ENCODE measurements at places on chromosomes 12 and 14.

- no peak for DNase-seq
These were observed 42.8 kb downstream of the SLC8B1 start for GRCh38 chr12:113292091-113292490.

DNA sequence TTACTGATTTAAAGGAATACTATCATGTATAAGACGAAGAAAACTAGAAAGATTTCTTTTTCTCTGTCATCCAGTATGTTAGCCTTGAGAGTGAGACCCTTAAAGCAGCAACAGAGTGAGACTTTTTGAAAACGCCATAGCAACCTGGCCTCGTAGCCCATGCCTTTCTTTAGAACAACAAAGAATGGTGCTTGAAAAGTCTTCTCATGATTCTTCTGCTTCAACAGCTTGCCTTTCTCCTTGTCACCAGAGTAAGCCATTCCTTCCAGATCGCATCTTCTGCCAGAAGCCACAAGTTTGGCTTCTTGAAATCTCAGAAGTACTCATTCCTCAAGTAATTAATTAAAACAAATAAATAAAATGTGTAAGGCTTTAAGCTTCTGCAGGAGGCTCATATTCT, 109.3 kb downstream of the PDE3A start:
- no peak for DNase-seq

DNA sequence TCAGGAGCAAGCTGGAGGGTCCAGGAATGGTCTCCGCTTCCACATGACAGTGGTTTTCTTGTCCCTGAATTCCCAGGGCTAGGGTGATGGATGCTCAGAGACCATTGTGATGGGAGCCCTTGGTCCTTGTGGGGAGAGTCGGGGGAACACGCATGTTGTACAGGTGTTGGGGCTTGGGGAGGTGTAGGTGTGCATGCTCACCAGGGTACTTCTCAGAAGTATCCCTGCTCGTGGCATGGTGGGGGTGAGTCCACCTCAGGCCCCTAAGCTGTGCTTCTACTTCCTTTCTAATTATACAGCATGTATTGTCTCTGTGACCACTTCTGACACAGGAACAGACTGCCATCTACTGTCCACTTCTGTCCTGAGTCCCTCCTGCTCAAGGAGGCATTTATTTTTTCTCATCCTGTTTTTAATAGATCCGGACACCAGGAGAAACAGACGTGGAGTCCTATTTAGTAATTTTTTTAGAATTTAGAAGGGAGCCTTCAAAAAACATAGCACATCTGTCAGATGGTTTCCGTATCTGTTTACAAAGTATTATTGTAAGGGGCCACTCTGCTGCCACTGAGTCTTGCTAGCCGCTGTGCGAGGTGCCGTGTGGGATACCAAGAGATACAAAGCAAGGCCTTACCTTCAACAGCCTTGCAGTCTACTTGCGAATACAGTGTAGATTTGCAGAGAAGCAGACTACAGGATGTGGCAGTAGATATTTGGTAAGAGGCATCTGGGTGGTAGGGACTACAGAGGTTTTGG, 10.5 kb downstream of the NTF3 start:
- DNase-seq: no peak

- DNase-seq: no peak
These were observed 7.4 kb upstream of the GCH1 start for GRCh38 chr14:54909817-54910558.

GRCh38 chr14:32757568-32757967, 181.1 kb upstream of the NPAS3 start:
- DNase-seq: no peak

GRCh38 chr12:31117203-31118011, 43.7 kb downstream of the DDX11 start:
- DNase-seq: no peak

DNA sequence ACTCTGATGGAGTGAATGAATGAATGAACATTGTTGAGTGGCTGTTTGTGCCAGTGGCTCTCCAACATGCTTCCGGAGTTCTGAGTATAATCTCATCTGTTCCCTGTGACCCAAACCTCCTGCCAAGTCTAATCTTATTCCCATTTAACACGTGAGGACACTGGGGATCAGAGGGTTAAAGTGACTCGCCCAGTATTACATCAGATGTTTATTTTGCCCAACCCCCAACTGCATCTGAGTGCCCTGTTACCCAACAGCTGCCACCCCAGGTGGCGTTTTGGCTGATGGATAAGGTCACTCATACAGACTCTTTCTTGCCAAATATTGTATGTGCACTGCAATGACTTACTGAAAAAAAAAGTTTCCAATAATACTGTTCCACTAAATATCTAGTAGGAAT, 210.9 kb downstream of the EXOC5 start:
- no peak for DNase-seq

DNA sequence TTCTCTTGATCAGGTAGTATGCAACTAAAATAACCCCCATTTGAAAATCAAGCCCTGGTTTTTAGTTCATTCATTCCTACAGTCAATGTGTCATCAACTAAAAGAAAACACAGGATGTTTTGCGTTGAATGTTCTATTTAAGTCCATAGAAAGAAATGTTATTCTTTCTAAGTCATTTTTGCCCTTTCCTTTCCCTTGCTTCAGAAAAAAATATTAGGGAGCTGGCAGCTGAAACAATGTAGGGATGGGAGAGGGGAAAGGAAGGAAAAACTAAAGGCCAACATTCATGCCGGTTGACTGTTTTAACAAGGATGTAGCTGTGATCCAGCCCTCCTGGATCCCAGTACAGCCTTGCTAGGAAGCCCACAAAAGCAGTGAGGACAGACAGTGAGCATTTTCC, 155.1 kb downstream of the BTG1 start:
- no peak for DNase-seq

GRCh38 chr12:12365446-12365802, 8.5 kb downstream of the BORCS5 start:
- DNase-seq: no peak

DNA sequence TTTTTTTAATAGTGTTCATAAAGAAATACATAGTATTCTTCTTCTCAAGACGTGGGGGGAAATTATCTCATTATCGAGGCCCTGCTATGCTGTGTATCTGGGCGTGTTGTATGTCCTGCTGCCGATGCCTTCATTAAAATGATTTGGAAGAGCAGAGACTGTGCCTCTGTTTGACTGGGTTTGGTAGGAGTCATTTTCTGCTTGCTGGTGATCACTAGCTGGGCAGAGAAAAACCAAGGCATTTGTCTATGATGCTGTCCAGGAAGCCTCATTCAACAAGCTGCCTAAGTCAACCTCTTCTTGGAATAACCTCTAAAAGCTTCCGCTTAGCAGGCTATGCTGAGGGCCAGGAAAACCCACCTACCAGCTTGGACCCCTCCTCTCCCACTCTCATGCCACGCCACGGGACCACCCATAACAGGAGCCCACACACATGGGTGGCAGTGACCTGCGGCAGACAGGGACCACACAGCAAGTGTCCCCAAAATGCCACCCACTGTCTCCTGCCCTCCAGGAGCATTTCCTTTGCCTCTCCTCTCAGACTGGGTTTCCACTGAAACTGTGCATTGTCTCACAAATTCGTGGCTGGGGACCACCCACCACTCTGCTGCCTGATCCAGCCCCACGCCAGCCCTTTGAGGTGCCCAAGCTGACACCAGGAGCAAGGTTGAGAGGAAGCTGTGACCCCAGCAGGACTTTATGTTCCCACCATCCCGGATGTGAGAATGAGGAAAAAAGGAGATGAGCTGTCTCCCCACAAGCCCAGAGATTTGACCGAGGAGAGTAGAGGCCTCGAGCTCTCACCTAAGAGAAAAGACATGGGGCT, 36.8 kb downstream of the DAD1 start:
- DNase-seq: no peak

GRCh38 chr14:103172921-103173320, 49.7 kb downstream of the TNFAIP2 start:
- no peak for DNase-seq

- no peak for DNase-seq
These were observed 5.1 kb upstream of the PAPOLA start for GRCh38 chr14:96497087-96497486.

- no peak for DNase-seq
These were observed 3.5 kb downstream of the RAP1B start for GRCh38 chr12:68614105-68614679.

- DNase-seq: no peak
These were observed 141.0 kb upstream of the ARHGAP5 start for GRCh38 chr14:31936115-31936514.

DNA sequence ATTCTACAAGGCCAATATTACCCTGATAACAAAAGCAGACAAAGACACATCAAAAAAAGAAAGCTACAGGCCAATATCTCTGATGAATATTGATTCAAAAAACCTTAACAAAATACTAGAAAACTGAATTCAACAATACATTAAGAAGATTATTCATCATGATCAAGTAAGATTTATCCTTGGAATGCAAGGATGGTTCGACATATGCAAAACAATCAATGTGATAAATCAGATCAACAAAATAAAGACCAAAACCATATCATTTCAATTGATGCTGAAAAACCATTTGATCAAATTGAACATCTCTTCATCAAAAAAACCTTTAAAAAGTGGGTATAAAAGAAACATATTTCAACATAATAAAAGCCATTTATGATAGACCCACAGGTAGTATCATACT, 117.3 kb downstream of the CPNE8 start:
- no peak for DNase-seq

GRCh38 chr12:40156021-40156764, 50.3 kb upstream of the SLC2A13 start:
- no peak for DNase-seq

GRCh38 chr14:93905623-93906022, 21.5 kb upstream of the FAM181A start:
- no peak for DNase-seq

DNA sequence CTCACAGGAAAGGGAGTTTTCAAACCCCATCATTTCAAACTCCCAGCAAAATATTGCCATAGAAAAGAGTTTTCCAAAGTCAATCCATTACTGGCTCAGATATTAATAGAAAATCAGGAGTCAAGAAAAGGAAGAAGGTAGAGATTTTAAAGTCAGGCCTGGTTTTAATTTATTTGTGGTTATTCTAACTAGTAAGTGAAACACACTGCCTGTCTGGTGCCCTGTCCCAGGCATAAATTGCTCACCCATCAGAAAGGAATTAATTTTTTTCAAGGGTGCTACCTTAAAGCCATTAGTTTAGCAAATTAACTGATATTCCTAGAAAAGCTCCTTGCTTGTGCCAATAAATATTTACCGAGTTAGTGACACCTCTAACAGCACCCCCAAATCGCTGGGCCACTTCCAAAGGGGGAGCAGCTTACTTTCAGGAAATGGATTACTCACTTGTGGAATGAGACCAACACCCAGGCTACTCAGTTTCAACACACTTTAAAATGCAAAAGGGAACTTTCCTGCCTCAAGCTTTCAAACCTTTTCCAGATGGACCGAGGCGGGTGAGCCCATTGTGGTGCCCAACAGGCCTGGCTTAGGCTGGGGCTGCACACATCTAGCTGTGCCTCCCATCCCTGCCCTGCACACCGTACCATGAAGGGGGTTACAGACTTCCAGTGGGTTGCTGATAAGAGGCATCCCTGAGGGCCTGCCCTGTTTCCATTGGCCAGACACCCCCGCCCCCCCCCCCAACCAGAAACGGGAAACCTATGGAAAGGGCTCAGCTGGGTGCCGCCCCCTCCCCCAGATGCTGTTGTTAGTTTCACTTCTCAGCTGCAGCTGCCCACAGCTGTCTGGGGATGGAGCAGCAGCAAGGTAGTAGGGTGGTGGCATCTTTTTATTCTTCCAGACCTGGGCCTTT, 117.2 kb downstream of the SAMD4A start:
- no peak for DNase-seq

DNA sequence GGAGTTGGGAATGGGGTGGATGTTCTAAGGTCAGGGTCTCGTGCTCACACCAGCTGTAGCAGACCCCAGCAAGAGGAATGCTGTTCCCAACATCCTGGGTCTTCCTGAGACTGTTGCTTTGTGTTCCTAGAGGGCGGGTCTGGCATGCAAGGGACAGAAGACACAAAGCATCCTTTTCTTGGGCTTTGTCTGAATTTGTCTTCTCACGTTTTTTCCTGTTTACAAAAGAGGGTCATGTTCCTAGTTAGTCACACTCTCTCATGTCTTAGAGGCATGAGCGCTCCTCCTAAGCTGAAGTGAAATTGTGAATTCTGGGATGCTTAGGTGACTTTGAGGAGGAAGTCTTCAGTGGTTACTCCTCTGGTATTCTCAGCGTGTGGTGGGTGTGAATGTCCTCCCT, 9.6 kb upstream of the TAMALIN start:
- no peak for DNase-seq

- DNase-seq: no peak
These were observed 13.1 kb upstream of the ESPL1 start for GRCh38 chr12:53254816-53255545.

- DNase-seq: no peak
These were observed 278.7 kb downstream of the ITPR2 start for GRCh38 chr12:26554332-26554731.

DNA sequence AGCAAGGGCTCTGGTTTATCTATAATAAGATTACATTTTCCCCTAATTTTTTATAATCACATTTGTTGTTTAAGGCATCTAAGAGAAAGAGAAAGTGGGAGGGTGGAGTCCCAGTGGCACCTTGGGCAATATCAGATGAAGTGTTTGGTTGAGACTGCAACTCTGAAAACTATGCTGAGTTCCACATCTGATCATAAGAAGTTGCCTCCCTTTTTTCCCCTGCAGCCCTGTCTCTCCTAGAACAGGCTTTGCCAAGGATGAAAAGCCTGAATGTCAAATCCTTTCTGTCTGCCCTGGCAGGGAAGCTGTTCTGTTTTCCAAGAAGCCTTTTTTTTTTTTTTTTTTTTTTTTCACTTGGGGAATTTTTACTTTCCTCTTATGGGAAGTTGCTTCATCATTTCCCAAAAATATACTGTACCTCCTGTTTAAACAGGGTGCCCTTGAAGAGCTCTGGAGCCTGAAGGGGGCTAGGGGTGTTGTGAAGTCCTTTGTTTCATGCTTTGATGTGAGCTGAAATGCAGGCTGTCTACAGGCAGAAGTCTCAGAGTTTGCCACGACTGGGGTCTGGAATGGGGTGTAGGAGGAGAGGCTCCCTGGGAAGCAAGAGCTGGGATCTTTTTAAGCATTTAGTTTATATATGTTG, 71.3 kb downstream of the SUSD6 start:
- DNase-seq: no peak

- no peak for DNase-seq
These were observed 62.4 kb upstream of the PSMC1 start for GRCh38 chr14:90193925-90194324.

DNA sequence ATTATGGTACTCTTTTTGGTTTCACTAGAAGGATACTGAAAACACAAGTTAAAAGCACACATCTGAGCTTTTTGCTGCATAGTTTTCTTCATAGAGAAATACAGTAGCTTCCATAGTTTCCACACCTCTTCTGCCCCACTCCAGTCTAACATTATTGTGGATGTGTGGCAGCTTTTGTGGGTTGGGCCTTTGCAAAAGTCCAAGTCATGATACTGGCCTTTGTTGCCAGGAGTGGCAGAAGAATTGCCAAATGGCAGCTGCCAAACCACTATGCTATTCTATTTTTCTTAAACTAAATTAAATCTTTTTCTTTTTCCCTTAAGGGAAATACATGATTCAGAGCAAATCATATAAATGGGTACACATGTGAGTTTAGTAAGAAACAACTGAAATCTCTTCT, 114.8 kb downstream of the PLEKHA5 start:
- no peak for DNase-seq

- DNase-seq: no peak
These were observed 1.4 kb downstream of the SYT10 start for GRCh38 chr12:33438025-33438772.

GRCh38 chr12:116325336-116325664, 47.8 kb upstream of the MED13L start:
- DNase-seq: no peak

- DNase-seq: no peak
These were observed 43.8 kb downstream of the CCNK start for GRCh38 chr14:99524804-99525698.

GRCh38 chr12:56601503-56601902, 28.6 kb downstream of the BAZ2A start:
- no peak for DNase-seq
